ENCODE measurements at places on chromosomes 7 and 10.

GRCh38 chr10:12262278-12262981 lies 66.4 kb downstream of the CDC123 start:
- no peak for DNase-seq

GRCh38 chr7:20447021-20447650 lies 116.4 kb downstream of the ITGB8 start:
- DNase-seq = no peak

DNA sequence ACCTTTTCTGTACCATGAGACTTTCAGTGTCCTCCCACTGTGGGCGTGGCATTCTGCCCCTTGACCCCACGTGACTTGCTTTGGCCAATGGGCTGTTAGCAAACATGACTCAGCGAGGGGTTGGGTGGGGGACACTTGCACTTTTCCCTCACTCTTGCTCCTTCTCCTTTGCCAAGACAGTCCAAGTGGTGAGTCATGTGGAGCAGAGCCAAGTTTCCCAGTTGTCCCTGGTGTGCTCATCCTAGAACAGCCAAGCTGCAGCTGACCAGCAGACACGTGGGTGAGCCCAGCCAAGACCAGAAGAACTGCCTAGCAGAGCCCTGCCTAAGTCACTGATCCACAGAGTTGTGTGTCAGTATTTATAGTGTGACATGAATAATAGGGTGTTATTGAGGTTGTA lies 82.8 kb upstream of the CPXM2 start:
- no peak for DNase-seq

DNA sequence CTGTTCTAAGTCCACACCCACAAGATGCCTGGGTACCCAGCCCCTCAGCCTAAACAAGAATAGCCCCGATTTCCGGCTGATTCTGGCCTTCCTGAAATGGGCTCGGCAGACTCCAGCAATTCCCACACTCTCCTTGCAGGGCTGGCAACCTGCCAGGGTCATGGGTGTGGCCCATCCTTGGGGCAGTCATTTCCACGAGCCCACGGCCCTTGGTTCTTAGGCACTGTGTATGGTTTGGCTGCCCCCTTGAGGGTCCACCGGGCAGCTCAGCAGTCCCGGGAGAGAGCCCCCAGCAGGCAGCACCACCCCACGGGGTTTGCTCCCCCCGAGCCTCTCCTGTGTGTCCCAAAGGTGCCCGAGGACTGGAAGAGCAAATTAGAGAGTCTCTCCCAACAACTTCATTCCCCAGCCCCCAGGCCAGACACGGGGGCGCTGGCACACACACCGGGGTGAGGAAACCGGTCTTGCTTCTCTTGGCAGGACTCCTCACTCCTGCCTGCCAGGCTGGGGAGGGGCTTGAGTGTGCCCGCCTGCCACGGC lies 142.2 kb downstream of the EMX2 start:
- no peak for DNase-seq
